HL-60 (cell line): ENCODE measurements at places on chromosomes 13 and 19.
A peak's percentile ranks its signal among the peaks of the same experiment; 100 is the strongest.

- DNase-seq: no peak
Measured at GRCh38 chr19:17686023-17686521, 2.1 kb downstream of the UNC13A start.

- DNase-seq: no peak
Measured at GRCh38 chr19:42548552-42548951, 20.3 kb upstream of the CEACAM1 start.

- no peak for DNase-seq
Measured at GRCh38 chr13:114283576-114283975, 2.2 kb downstream of the UPF3A start.

DNA sequence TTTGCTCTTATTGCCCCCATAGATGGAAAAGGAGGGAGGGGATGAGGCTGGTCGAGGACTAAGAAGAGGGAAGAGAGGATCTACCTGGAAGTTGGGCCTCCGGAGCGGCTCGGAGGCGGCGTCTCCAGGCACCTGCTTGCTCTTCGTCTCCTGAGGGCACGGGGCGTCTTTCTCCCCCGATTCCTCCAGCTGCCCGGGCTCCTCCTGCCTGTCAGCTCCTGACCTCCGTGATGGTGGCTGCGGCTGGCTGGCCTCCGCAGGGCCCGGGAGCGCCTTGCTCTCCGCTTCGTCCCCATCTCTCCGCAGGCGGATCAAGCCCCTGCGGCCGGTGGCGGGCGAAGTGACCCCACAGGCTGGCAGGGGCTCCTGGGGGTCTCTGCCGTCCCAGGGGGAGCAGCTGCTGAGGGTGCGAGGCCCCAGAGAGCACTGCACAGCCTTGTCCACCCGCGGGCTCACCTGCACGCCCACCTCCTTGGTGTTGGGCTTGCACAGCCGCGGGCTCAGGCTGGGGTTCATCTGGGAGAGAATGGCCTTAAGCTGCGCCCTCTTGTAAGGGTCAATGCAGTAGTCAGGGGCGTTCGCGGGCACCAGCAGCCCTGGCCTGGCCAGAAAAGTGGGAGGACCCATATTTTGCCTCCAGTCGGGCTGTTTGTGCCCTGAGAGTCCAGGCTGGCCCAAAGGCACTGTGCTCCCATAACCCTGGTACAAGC lies 3.8 kb downstream of the ZAR1L start:
- DNase-seq: no peak

DNA sequence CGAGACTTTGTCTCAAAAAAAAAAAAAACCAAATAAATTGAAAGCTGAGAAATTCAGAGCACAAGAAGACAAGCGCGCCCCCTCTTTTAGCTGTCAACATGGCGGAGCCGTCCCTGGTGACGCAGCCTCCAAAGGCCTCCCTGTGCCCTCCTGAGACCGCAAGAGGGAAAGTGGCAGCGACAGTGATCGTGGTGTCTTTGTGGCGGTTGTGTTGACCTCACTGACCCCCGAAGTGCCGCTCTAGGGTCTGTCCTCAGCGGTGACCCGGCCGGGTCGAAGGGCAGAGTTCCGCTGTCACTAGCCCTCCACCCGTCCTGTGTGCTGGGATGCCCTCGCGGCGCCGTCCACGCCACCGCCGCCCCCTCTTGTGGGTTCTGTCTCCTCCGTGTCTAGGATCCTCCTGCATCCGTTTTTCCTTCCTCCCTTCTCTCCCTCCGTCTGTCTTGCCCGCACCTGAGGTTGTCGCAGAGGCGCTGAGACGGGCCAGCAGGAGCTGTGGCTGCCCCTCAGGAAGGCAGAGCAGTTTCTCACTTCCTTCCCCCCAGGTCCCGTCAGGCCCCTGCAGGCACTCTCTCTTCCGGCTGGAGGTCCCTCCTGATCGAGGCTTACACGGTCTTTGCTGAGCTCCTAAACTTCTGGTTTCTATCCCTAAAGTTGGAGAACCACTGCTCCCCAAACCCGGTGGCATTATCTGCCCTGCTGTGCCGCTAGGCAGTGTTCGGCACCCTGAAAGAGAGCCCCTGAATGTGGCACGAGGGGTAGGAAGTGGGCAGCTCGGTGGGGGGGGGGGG lies 7.2 kb downstream of the UHRF1 start:
- peak; percentile 55 for DNase-seq

DNA sequence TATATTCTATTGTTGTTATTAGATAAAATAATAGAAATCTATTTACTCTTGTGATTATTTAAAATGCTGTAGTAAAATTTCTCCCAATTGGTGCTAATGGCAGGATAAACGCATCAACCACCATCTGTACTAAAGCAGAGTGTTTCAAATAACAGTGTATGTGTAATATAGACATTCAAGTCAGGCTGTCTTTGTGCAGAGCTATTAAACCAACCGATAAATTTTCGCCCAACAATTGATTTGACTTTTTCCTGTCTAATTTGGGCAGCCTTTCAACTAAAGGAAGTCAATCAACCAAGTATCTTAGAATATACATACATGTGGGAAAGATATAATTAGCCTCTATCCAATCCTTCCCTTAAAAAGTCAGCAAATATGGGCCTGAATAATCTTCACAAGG lies 5.8 kb downstream of the AMER2 start:
- DNase-seq: no peak

DNA sequence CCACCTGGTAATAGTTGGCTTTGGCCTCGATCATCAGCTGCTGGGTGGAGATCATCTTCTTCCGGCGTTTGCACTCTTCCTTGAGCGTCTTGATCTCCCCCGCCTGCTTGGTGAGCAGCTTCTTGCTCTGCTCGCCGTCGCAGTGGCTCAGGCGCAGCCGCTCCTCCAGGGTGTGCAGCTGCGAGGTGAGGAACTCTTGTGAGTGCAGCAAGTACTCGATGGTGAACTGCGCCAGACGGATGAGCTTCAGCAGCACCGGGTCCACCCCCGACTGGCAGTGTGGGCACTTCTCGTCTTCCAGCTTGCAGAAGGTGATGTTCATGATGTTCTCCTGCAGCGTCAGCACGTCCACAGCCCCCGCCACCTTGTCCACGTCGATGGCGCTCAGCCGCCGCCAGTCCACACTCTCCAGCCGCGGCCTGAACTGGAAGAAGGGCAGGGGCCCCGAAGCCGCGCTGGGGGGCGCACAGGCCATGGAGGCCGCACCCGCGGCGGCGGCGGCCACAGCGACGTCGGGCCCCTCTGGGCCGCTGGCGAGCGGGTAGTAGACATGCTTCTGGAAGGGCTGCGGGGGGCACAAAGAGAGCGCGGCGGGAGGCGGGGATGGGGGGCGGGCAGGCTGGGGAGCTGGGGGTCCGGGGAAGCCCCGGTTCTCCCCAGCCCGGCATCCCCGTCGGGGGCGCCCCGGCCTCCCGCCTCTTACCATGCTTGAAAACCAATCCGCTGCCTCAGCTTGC lies 3.0 kb downstream of the DZIP1 start:
- DNase-seq: no peak

GRCh38 chr13:52454459-52454819 lies 839 bp upstream of the CKAP2 start:
- no peak for DNase-seq

DNA sequence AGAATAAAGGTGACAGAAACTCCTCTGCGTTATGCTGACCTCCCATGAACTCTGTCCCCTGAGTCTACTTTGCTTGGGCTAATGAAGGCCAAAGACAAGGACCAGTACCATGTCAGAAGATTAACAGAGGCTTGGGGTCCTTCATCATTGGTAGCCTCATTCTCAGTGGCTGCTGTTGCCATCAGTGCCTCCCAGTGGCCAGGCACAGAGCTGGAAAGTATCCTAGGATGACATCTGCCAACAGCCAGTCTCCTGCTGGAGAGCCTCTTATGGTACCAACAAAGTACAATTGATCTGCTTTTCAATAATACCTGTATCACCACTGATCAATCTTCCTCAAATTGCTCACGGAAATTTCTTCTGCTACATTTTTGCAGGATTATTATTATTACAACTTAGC lies 281.6 kb downstream of the DNAJC15 start:
- DNase-seq: no peak

GRCh38 chr19:50232600-50232999 lies 29.2 kb downstream of the MYH14 start:
- DNase-seq: no peak

DNA sequence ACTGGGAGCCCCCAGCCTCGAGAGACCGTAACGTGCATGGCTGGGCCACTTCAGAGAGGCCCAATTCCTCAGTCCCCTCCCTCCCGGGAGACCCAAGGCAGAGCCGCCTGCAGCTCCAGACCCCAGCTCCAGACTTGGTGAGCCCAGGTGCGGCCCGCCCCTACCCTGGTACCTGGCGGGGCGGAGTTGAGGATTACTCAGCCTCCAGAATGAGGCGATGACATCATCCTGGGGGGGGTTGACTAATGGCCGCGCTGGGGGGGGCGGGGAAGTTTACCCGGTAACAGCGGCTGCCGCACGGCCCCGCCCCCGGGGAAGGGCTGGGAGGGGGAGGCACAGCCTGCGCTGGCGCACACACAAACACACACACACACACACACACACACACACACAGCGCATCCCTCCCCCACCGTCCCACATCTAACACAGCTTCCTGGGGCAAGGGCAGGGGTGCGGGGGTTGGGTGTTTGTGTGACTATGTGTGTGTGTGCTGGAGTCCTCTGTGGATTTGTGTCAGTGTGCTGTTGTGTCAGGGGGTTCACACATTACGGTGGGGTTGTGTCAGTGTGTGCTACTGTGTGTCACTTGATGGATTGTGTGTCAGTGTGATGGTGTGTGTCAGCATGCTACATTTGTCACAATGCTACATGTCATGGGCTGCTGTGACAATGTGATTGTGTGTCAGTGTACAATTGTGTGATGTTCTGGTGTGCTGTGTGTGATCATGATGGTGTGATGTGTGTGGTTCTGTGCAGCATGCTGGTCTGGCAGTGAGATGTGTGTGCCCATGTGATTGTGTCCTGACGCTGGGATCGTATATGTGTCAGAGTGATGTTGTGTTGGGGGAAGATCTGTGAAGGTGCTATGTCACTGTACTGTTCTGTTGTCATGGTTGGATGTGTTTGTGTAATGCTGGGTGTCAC lies 10.3 kb upstream of the BBC3 start:
- DNase-seq: peak; percentile 42

GRCh38 chr19:47661161-47661560 lies 52.1 kb upstream of the EHD2 start:
- DNase-seq: no peak

DNA sequence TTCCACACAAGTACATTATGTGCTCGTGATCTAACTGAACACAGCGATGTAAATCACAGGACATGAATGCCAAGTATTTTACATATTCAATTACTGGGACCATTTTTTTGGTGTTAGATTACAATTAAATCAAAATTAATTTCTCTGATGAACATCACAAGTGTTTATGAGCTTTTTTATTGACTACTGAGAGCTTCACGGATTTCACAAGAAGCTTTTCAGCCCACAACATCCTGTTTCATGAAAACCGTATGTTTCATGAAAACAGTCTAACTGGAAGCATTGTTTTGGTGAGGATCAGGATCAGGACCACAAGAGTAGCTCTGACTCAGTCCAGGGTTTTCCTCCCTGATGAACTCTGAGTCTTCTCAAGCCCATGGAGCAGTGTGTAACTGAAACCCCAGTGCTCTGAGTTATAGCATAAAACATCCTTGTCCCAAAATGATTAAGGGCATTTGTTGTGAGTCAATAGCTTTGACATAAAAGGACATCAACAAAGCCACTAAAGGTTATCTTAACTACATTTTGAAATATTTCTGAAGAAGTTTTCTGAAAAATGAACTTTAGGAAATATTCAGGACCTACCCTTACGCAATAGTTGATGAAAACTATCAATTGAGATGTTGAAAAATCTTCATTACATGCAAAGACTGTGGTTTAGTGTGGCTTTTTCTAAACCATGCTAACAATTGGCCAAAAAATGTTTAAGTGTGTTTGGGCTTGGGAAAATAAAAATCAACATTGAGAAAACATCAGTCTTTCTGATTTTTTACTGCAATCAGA lies 49.3 kb downstream of the UFM1 start:
- DNase-seq: peak; percentile 40

GRCh38 chr19:14271840-14272239 lies 65.9 kb upstream of the ADGRL1 start:
- DNase-seq: no peak

GRCh38 chr13:75875450-75875849 lies 239.3 kb downstream of the LMO7 start:
- DNase-seq: no peak

DNA sequence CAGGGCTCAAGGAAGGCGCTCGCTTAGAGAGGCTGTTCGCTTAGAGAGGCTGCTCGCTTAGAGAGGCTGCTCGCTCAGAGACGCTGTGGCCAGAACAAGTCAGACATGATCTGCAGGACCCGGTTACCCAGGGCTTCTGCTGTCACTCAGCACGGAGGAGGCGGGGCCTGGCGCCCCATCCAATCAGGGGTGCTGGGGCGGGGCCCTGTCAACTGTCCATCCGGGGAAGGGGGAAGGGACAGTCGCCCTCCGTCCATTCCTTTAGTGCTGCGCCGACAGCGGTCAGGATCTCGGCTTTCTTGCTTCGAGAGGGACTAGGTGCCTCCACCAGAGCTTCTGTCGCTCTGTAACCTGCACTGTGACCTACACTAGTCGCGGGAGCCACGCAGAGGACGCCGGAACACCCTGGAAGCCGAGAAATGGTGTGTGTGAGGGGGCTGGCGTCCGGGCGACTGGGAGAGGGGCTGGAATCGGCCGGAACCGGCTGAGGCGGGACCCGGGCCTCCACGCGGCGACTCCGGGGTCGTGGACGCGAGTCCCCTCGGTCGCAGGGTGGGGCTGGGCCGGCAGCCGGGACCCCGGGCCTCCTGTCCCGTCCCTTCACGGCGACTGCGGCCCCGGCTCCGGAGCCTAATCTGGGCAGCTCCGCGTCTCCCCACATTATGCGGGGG lies at the start of gene ZNF440:
Gene ZNF440 (plus strand): TSS at position 245 of the 671 bp plus-strand sequence. CDS start 175 bp downstream, at position 420.
- DNase-seq: peak; percentile 95

- no peak for DNase-seq
Measured at GRCh38 chr19:29804493-29804892, 7.3 kb upstream of the CCNE1 start.

DNA sequence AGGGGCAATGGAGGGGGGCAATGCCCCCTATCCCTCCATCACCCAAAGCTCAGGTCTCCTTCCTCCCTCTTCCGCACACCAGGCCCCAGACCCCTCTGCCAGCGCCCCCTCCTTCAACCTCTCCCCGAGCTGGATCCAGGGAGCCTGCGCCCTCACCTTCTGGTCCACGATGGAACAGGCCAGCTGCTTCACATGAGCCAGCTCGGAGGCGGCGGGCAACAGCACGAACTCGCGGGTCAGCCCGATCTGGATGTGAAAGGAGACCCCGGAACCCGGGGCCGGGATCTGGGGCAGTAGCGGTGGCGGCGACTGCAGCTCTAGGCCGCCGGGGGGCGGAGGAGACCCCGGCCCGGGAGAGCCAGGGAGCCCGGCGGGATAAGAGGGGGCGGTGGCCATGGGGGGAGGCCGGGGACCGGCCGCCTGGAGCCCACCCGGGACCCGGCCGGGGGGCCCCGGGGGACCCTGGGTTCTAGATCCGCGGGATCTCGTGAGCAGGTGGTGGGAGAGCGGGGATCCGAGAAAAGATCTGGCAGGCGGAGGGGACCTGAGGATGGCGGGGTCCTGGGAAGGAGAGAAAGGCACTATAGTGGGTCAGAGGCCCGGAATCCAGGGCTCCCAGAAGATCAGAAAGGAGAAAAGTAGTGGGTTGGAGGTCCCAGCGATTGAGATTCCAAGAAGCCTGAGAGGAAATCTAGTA lies 791 bp downstream of the PRKD2 start:
- DNase-seq: no peak
